Activated T-cell treated with anti-CD3 and anti-CD28 coated beads for 1 hour (primary cell): ENCODE measurements at places on chromosomes 3 and 15.

DNA sequence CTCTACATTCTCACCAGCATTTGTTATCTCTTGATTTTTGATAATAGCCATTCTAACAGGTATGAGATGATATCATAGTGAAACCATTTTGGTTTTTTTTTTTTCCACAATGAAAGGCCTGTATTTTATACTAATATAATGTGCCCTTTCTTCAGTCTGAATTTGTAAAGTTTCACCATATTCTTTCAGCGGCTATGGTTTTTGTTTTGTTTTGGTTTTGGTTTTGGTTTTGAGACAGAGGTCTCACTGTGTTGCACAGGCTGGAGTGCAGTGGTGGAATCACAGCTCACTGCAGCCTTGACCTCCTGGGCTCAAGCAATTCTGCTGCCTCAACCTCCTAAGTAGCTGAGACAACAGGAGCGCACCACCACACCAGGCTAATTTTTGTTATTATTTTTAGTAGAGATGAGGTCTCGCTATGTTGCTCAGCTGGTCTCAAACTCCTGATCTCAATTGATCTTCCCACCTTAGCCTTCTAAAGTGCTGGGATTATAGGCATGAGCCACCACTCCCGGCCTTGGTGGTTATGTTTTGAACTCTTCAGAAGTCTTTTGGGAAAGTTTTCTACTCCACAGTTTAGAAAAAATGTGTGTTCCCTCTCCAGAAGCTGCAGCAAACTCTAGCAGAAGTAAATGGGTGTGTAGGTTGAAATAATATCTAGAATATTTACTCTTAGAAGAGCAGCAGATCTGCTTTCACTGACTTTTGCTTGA lies 110.2 kb upstream of the UMPS start:
- no peak for DNase-seq

GRCh38 chr3:18745472-18745871 lies 320.3 kb upstream of the SATB1 start:
- no peak for DNase-seq

GRCh38 chr15:47338771-47339170 lies 378.5 kb upstream of the SEMA6D start:
- no peak for DNase-seq

GRCh38 chr15:89157918-89158564 lies 63.3 kb downstream of the RLBP1 start:
- no peak for DNase-seq

- DNase-seq: no peak
Observed at GRCh38 chr3:4498446-4498845, 5.3 kb downstream of the ITPR1 start.

GRCh38 chr15:39273717-39274411 lies 307.0 kb upstream of the THBS1 start:
- DNase-seq: no peak

GRCh38 chr15:70227147-70227546 lies 129.4 kb upstream of the TLE3 start:
- no peak for DNase-seq

DNA sequence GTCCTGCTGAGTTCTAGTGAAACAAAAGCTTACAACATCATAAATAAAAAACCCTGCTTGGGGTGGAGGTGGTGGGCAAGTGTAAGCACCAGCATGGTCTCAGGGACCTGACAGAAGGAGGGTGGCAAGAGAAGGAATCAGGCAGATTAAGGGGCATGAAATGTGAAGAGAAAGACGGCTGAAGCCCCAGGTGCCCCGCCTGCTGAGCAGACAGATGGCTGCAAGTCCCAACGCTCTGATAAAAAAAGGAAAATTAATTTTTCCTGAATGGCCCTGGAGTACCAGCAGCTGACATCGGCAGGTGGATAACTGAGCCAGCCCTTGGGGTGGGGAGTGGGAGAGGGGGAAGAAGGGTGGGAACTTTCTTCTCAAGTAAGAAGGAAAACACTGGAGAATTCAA lies 137.9 kb downstream of the XXYLT1 start:
- DNase-seq: no peak

- DNase-seq: no peak
Observed at GRCh38 chr15:56342653-56343052, 22.6 kb upstream of the TEX9 start.

- DNase-seq: no peak
Observed at GRCh38 chr3:192916371-192917027, 1.2 kb downstream of the MB21D2 start.
